ENCODE measurements at places on chromosomes 16 and 17.

DNA sequence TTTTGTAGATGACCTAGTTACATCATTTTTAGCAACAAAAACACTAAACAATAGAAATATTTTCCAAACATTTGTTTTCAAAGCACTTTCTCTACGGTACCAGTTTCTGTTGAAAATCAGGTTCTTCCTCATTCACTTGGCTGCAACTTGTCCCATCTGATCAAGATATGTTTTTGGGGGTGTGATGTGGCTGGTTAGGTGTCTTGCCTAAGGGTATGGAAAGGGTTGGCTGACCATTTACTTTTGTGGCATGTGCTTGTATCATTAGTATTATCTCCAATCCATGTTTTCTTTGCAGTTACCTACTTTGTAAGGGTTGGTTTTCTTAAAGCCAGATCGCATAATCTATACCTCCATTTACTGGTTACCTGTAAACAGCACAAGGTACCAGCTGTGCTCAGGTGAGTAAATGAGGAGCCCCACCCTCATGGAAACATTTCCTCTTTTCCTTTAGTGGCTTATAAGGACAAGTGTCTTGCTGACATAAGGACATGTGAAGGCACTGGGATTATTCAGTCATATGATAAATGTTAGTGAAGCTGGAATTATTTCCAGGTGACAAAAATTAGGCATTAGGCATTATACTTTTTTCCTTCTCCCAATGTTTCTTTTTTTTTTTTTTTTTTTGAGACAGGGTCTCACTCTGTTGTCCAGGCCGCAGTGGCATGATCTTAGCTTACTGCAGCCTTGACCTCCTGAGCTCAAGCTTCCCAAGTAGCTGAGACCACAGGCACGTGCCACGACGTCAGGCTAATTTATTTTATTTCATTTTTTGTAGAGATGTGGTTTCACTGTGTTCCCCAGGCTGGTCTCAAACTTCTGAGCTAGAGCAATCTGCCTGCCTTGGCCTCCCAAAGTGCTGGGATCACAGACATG lies 162.0 kb downstream of the CCDC182 start:
- no peak for DNase-seq

DNA sequence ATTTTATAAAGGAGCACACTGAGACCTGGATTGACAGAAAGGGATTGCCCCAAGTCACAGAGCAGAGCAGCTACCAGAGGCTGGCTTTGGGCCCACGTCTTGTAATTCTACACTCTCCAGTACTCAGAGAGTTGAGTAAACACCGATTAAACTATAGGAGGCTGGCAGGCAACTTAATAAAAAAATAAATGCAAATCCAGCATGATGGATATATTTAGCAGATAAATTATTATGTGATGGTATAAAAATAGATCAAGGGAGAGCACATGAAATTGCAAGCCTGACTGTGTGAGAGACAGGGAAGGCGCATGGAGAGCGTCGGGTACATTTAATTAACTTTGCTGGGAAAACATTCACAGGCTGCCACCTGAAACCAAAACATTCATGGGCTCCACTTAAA lies 87.7 kb upstream of the CCL2 start:
- DNase-seq = no peak

DNA sequence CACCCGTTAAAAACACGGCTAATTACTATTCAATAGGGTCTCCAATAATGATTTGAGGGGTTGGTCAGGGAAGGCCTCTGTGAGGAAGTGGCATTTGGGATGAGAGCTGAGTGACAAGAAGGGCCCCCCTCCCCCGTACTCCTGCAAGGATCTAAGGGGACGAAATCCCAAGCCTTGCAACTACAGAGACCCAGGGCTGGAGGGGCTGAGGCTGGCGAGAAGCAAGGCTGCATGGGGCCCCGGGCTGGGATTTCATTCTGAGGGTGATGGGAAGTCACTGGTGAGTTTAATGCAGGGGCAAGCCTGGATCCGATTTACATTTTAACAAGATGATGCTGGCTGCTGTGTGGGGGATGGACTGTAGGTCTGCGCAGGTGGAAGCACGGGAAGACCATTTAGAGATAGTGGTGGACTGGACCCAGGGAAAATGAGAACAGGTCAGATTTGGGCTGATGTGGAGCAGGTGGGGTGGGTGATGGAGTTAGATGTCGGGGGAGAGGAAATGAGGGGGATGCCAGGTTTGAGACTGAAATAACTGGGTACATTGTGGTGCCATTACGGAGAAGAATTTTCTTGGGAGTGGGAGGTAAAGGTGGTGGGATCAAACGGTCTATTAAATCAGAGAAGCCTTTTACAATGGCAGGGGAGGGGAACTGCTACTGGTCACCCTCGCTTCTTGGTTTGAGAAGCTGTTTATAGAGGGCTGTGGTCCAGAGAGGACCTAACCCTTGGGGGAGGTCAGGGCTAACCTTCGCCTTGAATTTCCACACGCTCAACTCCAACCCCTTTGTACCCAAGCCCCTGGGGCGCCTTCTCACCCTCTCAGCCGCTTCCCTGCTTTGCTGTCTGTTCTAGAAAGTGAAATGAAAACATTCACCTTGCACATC lies 932 bp upstream of the MYBBP1A start:
- DNase-seq = no peak

- no peak for DNase-seq
Measured at GRCh38 chr17:76671912-76672262, 28.3 kb upstream of the ST6GALNAC1 start.

DNA sequence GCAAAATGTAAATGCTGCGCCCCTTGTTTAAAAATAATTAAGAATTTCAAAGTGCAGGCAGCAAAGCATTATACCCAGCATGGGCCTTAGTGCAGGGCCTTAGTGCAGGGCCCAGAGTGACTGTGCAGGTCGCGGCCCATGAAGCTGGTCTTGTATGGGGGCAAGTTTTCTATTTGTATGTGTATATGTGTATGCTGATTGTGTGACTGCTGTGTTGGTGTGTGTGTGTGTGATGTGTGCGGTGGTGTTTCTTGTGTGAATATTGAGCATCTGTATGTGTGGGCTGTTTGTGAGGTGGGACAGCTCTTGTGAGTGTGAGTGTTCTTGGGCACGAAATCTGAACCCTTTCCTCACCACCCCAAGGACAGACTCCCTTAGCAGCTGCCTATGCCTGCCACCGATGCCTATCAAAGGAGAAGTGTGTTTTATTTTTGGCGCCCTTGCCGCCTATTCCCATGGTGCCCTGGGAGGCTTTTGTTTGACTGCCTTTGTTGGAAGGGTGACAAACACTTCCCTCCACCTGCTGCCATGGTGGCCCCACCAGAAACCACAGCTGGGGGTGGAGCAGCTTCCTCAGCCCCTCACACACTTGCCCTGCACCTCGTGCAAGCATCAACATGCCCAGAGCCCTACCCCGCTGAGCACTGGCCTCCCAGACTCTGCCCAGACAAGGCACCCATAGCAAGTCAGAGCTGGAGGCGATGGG lies 18.0 kb downstream of the CCR7 start:
- no peak for DNase-seq

DNA sequence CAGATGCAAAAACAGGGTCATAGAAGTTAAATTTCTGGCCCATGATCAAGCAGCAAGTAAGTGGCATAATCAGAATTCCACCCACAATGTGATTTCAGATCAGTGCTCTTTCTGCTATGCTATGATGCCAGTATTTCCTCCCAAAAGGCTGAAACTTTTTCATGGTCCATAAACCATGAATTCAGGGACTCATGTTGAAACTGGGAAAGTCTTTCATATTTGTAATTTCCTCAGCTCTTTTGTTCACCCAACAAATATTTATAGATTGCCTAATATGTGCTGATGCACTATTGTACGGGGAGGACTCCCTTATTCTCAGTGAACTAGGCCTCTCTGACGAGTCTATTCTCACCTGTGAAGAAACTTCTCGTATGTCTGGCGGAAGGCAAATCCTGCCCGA lies 156.3 kb downstream of the MYO1D start:
- no peak for DNase-seq

GRCh38 chr16:52405441-52405840 lies 141.5 kb downstream of the TOX3 start:
- DNase-seq = no peak

- no peak for DNase-seq
Measured at GRCh38 chr16:75761108-75761507, 34.8 kb upstream of the CPHXL start.
